Effector CD8-positive, alpha-beta T cell (primary cell): ENCODE measurements at places on chromosomes 12 and 14.

GRCh38 chr12:83634726-83635267 lies 948.1 kb downstream of the TMTC2 start:
- no peak for DNase-seq

GRCh38 chr14:71918955-71919354 lies 13.3 kb upstream of the RGS6 start:
- DNase-seq, result no peak

DNA sequence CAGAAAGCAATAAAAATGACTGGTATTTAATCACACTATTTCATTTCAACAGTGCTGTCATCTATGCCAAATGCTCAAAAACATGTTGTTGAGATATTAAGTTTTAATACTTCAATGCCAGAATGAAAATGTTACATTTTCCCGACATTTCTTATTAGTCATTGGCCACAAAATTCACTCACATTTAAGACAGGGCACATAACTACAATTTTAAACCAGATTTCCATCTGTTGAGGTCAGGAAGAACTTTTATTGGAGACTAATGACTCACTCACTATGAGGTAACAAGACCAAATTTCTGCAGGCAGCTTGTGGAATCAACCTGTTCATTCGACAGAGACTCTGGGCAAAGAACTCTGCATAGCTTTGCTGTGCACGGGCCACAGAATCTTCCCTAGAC lies 36.8 kb downstream of the PPTC7 start:
- no peak for DNase-seq

DNA sequence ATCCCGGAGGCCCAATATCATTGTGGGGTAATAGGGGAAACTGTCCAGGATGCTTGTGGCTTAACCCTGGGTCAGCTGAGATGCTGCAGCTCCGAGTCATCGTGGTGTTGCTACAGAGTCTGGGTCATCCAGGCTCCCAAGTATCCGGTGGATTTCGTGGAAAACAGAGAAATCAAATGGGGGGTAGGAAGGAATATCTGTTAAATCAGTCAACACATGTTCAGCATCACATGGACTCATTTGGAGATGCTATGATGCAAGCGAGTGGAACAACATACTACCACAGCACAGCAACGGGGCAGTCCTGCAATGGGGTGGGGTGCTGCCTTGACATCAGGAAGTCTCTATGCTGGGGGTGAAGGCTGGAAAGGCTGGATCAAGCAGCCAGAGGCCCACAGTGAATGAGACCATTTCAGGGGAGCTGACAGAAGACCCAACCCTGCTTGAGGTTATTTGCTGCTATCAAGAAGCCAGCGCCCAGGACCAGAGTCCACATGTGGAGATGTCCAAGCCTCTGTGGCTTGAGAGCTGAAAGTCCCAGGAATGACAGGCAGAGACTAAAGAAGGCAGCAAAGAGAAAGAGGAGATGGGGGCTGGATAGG lies 22.9 kb downstream of the VDR start:
- DNase-seq, result no peak

DNA sequence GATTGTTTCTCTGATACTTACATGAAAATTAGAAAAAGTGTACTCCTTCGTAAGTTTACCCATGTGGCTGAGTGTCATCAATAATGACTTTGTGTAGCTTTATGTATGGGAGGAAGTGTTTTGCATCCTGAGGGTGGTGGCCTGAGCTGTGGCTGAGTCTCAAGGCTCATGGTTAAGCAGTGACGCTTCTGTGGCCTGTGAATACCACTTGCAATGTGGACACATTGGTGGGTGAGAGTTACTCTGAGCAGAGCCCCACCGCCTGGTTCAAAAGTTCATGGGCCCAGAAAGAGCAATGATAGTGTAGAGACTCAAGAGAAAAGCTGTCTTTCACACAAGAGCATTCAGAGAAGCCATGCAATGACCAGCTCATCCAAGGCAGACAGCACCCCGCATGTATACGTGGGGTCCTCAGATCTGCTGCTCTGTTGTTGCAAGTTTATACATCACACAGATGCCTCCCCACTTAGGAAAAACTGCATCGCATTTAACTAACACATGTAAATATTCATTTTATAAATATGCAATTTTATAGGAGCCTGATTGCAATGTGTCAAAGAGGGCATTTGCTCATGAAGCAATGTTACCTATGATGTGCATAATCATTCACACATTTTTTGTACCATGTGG lies 55.1 kb upstream of the FRMD6 start:
- DNase-seq, result no peak

DNA sequence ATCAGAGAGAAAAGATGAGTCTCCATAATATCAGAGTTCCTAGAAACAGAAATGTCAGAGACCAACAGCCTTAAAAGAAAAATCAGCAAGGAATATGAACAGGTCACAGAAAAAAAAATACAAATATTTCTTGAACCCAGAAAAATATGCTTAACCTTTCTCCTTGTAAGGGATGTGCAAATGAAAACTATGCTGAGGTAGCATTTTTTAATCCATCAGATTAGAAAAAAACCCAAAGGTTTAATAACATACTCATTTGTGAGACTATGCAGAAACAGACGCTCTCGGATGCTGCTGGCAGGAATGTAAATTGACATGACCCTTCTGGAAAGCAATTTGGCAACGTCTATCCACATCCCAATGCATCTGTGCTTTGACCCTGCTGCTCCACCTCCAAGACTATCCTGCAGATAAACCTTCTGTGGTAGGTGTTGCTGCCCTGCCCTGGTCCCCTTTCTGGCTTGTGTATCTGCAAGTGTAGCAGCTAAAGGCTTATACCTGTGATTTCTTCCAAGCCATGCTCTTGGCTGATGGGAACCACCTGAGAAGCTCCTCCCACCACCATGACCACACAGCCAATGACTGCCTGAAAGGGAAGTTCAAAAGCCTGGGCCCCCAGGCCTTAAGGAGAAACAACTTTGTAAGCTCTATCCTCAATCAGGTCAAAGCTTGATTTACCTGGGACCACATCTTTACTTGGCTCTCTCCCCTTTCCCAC lies 49.4 kb downstream of the LTBP2 start:
- DNase-seq, result no peak

GRCh38 chr12:93856611-93857010 lies 179.4 kb downstream of the CRADD start:
- no peak for DNase-seq

GRCh38 chr12:130745921-130746320 lies 29.8 kb upstream of the RIMBP2 start:
- no peak for DNase-seq

DNA sequence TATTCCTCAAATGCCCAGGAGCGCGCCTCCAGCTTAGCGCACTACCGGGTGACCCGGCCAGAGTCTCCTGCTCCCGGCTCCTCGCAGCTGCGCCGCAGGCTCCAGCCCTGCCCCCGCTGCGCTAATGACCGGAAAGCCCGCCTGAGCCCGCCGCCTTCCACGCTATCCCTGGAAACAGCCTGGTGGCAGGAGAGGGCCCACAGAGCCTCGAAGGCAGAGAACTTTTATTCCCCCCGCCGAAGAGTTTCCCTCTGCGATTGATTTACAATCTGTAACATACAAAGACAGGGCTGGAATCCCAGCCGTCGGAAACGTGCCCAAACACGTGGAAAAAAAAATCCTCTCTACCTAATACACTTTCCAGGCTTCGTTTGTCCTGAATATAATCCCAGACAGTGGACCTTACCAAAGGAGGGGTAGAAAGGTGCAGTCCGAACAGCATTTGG lies 1.5 kb downstream of the COL2A1 start:
- no peak for DNase-seq

GRCh38 chr12:57063991-57064685 lies 14.2 kb upstream of the MYO1A start:
- DNase-seq, result no peak

DNA sequence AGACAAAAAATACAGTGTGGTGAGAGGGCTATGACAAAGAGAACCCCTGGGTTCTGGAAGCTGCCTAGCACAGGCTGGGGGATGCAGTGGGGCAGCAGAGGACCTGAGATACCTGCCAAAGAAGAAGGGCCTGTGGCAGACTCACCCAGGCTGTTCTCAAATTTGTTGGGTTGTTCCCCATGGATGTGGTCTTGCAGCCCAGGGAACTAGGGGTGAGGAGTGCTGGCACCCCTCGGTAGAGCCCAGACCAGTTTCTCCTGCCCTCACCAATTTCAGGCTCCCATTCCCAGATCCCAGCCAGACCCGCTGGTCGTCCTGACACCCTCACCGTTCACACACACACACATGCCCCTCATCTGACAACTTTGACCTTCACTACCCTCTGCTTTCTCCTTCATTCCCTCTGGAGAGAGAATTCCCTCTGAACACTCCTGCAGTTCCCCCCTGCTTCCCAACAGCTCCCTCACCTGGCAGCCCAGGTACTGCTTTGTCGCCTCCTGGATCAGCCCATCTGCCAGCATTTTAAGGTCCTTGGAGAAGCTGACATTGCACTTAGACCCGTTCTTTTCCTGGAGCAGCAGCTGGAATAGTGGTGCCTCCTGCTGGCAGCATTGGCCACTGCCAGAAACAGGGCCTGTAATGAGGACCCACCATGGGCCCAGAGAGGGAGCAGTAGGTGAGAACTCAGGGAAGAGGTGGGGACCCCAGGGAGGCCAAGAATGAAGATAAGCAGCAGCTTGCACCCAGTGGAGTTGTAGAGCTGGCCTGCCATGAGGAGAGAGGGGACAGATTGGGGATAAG lies 5.9 kb upstream of the GDF11 start:
- DNase-seq, result peak; percentile 10

DNA sequence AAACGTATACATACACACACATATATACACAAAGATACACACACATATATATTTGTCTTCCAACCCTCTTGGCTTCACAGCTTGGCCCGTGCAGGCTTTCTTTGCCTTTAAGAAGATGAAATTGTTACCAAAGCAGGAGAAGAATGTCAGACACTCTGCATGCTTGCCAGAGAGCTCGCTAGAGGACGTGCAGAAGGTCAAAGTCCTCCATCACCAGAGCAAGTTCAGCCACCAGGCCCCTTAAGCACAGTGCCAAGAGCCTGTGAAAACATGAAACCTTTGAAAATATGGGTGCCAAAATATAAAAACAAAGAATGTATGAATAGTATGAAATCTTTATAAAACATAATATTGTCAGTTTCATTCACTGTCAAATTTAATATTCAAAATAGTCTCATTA lies 14.9 kb upstream of the MCRS1 start:
- DNase-seq, result no peak

DNA sequence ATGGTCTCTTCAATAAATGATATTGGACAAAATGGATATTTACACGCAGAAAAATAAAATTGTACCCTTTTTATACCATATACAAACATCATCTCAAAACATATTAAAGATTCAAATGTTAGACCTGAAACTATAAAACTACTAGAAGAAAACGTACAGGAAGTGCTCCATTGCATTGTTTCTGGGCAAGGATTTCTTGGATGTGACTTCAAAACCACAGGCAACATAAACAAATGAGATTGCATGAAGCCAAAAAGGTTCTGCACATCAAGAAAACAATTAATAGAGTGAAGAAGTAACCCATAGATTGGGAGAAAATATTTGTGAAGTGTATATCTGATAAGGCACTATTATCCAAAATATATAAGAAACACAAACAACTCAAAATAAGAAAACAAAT lies 812.4 kb downstream of the NRXN3 start:
- DNase-seq, result no peak

DNA sequence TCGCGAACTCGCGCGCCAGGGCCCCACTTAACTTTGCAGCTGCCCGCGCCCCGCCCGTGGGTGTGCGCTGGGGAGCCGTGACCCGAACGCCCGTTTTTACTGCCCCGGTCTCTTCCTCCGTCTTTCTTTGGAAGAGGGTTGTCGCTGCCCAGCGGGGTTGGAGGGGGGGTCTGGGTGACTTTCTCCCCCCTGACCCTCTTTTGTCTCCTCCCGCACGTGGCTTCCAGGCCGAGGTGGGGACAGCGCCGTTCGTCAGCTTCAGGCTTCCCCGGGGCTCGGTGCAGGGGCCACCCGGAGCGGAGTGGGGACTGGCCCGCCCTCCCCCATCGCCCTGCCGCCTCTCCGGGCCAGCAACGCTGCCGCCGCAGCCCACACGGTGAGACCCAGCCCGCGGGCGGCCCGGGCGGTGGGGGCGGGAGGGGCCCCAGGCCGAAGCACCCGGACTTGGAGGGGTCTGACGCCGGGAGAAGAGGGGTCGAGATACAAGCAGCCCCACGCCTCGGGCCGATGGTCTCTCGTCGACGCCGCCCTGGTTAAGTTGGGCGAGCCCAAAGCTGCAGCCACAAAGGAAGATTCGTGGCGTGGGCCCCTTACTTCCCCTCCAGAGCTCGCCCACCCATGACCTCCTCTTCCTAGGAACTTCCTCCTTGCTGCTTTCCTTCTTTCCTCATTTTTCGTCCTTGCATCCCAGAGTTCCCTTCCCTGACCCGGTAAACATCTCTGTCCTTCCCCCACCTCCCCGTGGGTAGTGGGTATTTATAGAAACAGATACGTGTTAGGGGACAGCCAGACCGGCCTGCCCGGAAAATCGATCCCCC lies 1.2 kb downstream of the DYRK2 start:
- DNase-seq, result no peak

DNA sequence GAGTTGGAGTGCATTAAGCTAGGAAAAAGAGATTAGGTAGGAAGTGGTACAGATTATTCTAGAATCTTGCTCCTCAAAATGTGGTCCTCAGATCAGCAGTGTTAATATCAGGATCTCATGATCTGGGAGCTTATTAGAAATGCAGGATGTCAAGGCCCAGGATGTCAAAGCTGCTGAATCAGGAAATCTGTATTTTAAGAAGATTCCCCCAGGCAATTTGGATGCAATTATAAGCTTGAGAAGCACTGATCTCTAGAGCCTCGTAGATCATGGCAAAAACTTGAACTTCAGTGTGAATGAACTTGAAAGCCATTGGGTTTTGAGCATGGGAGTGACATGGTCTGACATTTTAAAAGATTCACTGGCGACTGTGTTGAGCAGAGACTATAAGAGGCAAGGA lies 6.6 kb downstream of the NCAPD2 start:
- no peak for DNase-seq

DNA sequence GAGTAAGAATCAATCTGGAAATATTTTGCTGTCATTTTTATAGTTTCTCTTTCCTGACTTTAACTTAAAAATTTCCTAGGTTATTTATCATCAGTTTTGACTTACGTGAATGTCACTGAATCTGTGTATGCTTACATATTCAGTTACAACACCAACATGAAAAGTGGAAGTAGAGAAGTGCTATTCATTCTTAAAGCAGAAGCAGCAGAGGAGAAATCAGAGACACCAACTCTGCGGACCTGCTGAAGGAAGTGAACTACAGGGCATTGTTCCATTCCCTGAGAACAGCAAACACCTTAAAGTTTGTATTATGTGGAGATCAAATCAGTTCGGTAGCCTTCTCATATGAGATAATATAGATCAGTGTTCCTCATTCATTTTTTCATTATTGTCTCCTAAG lies 34.1 kb downstream of the RAD51B start:
- no peak for DNase-seq
